NCI-H2171 (cell line): ENCODE measurements at places on chromosomes 5 and 9.

- peak; percentile 56 for DNase-seq
Observed at GRCh38 chr9:105046907-105047741, 119.2 kb upstream of the ABCA1 start.

GRCh38 chr5:58326022-58326421, 133.9 kb downstream of the PLK2 start:
- DNase-seq: no peak

DNA sequence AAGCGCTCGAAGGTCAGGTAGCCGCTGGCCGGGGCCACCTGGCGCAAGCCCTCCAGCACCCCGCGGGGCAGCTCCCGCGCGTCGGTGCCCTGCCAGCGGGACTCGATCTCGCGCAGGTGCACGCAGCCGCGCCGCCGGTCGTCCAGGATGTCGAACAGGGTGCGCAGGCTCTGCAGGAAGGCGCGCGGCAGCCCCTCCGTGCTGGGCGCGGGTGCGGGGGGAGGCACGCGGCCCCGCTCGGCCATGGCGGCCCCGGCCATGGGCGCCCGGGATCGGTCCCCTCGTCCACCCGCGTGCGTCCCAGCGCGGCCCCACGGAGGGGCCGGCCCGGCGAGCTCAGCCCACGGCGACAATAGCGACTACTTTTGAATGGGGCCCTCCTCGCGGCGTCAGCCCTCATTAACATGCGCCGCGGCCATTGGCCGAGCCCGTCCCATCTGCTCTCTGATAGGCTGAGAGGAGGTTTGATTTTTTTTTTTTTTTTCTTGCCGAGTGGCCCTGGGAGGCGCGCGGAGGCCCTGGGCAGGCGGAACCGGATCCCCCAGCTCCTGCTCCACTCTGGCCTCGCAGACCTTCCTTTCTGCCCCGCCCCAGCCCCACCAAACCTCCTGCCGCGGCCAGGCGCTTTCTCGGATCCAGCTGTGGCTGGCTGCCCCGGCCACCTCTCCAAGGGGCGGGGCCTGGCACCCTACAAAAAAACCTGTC, at the start of gene SAPCD2:
Gene SAPCD2, minus strand, starts transcription at position 357 of the 705 bp plus-strand sequence. Its CDS starts 97 bp downstream, at position 260.
- DNase-seq: peak; percentile 95

DNA sequence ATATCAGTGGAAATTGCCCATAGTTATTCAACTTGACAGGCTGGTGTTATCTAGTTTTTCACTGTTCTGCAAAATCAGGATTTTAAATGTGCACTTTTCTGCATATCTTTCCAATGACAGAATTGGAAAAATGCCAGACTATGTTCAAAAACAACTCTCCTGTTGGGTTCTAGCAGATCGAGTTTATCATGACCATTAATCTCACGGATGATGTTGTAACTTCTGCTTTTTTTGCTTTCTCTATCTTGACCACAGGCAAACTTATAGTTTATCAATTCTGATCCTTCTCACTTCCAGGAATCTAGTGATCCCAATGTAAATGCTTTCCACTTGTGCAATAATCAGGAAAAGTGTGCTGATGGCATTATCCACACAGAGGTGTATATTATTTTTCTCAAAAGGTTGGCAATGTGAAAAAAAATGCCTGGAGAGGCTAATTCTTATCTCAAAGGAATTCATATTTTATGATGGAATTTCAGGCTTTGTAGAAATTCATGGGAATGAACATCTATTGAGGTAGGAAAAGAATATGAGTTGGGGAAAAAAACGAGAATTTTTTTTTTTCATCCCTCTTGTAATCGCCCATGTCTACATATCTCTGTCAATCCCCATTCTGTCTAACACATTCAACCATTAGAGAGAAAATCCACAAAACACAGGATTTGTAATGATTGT, 73.6 kb upstream of the DAB2 start:
- no peak for DNase-seq

DNA sequence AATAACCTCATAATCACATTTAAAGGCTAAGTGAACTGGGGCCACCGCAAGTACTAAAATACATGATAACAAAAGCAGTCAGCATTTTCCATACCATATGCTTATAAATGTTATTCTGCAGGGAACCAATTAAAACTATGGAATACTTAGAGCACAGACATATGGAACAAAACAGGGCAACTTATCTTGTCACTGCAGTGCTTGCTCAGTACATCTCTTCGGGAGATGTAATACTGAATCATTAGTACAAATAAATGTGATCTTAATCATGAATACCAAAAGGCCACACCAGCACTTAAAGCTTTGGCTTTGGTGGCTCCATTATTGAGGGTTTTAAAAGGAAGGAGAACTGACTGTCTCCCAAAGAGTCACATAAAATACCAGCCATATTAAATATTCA, 32.1 kb downstream of the PRUNE2 start:
- DNase-seq: no peak

- DNase-seq: no peak
Observed at GRCh38 chr5:121533814-121534213, 317.9 kb upstream of the FTMT start.

DNA sequence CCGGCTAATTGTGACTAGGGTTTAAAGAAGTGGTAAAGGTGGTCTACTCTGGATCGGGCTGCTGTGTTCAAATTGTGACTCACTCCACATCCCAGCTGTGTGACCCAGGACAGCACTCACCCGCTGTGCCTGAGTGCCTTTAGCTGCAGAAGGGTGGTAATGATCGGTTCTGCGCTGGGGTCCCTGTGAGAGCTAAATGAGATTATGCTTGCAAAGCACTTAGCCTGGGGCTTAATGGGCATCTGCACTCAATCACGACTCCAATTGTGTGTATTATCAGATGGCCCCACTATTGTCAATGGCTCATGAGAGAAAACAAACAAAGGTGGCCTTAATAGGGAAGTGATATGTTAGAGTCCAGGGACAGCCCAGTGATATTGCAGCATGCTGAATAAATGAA, 25.1 kb upstream of the TBC1D2 start:
- no peak for DNase-seq

GRCh38 chr5:171310212-171310818, 1.3 kb downstream of the TLX3 start:
- no peak for DNase-seq

GRCh38 chr9:137707361-137707760, 88.6 kb downstream of the EHMT1 start:
- no peak for DNase-seq

GRCh38 chr9:20985851-20986600, 45.4 kb downstream of the HACD4 start:
- no peak for DNase-seq

GRCh38 chr5:142059304-142059940, 46.6 kb upstream of the GNPDA1 start:
- no peak for DNase-seq

- DNase-seq: no peak
Observed at GRCh38 chr9:18349530-18349929, 124.4 kb upstream of the ADAMTSL1 start.

DNA sequence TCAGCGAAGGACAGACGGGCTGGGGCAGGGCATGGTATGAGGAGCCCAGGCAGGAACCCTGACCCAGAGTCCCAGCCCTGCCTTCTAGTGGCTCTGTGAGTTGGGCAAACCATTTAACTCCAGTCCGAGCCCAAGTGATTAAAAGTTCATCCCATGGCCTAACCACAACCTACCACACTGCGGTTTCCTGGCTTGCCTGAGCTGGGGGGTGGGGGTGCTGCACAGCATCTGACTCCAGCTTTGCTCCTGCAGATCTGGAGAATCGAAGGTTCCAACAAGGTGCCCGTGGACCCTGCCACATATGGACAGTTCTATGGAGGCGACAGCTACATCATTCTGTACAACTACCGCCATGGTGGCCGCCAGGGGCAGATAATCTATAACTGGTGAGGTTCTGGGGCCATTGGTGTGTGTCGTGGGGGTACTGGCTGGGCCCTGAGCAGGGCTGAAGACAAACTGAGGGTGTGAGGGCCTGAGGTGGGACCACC, 49.0 kb downstream of the STOM start:
- no peak for DNase-seq

DNA sequence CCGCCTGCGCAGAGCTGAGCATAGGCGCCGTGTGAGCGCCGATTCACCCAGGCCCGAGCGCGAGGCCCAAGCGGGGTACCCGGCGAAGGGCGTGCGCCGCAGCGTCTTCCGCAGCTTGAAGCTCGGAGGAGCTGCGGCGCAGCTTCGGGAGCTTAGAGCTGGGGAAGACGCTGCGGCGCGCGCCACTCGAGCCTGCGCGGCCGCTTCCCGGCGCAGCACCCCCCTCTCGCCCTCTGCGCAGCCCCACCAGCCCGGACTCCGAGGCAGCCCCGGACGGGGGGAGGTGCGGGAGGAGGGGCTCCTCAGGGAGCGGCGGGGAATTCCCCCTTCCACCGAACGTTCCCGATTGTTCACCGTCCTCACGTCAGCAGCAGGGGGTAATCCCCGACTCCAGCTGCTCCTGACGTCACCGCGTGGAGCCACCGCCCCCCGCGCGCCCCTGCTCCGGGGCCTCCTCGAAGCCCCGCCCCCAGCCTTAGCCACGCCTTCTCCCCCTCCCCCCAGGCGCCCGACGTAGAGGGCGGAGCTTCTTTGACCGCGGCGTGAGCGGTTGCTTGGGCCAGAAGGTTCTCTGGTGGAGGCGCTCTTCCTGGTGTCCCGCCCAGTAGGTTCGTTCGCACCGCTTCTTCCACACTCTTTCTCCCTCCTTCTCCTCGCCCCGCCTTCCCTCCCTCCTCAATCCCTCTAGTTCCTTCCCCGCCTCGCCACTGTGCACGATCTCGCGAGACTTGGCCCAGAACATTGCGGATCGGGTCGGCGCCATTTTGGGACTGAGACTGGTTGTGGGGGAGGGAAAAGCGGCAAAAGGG, at the start of gene GPBP1:
Gene GPBP1, plus strand, starts transcription at position 741 of the 809 bp plus-strand sequence. CDS start 40,072 bp downstream, outside the sequence.
- peak; percentile 89 for DNase-seq

DNA sequence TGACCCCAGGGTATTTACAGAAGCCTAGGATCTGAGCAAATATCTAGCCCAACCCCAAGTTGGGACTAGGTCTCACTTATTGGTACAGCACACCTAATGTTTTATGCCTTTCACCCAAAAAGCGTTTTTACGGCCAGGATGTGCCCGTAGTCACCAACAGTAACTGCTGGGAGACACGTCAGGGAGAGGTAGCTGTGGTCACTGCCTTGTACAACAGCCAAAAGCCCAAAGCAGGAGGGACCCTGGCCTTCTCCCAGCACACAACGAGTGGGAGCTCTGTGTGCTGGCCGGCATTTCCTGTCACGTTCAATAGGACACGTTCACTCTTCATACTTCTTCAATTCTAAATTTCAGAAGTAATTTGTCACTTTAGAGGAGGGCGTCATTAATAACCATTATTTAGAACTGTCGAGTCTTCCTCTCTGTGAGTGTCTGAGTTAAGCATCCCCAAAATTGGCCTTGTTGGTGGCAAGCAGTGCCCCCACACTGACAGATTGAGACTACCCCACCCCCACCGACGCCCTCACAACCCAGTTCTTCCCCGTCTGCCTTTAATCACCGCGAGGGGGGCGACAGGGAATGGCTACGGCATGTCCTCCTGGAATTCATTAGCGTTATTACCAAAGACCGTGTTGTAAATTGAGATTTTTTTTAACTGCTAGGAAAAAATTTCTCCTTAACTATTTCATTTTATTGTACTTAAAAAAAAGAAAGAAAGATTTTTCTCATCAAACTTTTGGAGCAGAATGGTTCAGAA, 80.7 kb downstream of the MVB12B start:
- DNase-seq: no peak

DNA sequence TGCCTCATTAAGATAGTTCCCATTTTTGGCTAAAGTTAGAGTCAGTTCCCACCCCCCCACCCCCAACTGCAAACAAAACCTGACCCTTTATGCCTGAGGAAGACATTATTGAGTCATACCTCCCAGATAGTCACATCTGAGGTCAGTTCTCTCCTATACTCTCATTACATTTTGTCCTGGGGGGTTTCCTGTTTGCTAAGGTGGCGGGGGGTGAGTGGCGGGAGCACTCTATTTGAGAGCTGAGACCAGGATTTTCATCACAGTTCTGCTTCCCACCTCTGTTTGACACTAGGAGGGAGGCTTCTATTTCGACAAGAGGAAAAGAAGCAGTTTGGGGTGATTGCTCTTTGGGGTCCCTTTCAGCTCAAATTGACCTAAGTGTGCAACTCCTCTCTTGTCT, 59.4 kb upstream of the ICE1 start:
- no peak for DNase-seq
